ENCODE measurements at places on chromosomes 4 and X.
A peak's percentile ranks its signal among the peaks of the same experiment; 100 is the strongest.

GRCh38 chrX:121298499-121298898 lies 251.1 kb downstream of the GLUD2 start:
- no peak for DNase-seq

- DNase-seq: peak; percentile 2
Measured at GRCh38 chr4:130747842-130748241, 1651.9 kb downstream of the C4orf33 start.

DNA sequence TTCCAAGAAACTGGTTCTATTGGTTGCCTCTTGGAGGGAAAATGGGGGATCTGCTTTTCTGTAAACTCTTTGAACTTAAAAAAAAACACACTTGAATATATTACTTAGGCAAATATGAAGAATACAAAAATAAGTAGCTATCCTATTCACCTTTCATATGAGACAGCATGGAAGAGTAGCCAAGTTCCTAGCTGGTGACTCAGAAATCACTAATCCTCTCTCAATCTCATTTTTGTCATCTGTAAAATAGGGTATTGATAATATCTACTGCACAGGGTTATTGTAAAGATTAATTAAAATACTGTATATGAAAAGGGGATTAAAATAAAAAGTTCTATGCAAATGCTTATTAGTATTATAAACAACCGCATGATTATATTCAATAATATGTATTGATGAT lies 12.7 kb downstream of the MGARP start:
- no peak for DNase-seq

GRCh38 chrX:16517039-16517605 lies 132.8 kb upstream of the S100G start:
- no peak for DNase-seq

DNA sequence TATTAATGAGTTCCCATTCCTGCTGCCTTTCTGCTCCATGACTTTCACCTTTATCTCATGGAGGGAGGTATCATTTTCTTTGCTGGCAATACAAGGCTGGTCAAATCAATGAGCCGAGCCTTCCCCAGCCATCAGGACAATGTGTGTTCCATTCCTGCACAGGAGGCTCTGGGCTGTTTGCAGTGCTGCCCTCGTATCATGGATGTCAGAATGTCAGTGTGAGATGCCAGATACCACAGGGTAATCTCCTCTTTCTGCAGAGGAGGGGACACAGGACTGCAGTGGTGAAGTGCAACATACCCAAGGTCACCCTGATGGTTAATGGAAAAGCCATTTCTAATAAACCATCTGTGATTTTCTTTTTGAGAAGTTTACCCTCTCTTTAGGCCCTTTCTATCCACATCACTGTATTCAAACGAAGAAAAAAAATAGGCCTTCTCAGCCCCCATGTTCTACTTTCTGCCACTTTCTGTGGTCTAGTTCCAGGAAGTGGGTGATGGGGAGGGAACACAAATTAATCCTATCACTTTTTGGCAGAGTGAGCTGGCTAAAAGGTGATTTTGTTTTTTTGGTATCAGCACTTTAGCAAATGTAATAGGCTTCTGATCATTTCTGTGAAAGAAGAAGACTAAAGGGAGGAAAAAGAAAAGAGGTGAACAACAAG lies 490.2 kb upstream of the BOD1L1 start:
- DNase-seq: no peak

- no peak for DNase-seq
Measured at GRCh38 chr4:24515698-24516097, 68.7 kb downstream of the DHX15 start.

DNA sequence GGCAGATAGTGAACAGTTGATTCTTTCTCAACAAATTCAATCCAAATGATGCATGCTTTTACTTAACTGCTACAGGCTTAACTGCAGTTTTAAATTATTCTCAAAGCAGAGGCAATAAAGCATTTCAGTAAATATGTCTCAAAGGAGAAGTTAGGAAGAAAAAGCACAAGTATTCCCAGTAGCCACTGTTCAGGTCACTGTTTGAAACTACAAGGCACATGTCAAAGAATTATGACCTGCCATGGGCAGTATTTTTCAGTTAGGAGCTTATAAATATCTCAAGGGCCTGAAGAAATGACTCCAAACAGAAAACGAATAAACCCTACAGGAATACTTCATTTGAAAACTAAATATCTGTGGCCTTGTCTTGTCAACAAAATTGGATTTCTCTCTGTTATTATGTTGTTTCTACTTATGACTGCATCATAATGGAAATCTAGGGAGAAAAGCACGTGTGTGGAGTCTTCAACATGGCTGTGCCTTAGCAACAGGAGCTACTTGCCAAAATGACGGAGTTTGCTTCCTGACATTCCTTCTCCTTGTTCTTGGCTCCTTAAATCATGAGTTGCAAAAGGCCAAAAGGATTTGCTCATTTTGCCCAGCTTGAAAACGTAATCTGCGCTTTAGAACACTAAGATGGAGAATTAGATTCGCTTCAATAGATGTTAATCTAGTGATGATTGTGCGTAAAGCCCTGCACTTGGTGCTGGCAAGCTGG lies 67.6 kb upstream of the GPR101 start:
- DNase-seq: no peak

- DNase-seq: no peak
Measured at GRCh38 chr4:102478186-102478585, 23.0 kb upstream of the NFKB1 start.

- no peak for DNase-seq
Measured at GRCh38 chr4:176052744-176053143, 12.9 kb upstream of the WDR17 start.

- DNase-seq: no peak
Measured at GRCh38 chr4:40621229-40621591, 8.5 kb downstream of the RBM47 start.

DNA sequence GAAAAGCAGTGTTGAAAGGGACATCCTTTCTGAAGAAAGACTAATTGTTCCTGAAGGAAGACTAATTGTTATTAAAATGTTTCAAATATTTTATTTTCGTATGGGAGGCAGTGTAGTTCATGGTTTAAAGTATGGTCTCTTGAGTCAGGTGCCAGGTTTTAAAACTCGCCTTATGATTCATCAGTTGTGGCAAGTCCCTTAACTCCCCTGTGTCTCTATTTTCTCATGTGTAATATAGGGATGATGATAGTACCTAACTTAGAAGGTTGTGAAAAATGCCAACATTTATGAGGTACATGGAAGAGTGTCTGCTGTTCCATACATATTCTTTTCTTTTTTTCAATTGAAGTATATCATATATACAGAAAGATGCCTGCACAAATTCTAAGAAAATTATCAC lies 414.2 kb upstream of the DIPK2B start:
- DNase-seq: no peak

DNA sequence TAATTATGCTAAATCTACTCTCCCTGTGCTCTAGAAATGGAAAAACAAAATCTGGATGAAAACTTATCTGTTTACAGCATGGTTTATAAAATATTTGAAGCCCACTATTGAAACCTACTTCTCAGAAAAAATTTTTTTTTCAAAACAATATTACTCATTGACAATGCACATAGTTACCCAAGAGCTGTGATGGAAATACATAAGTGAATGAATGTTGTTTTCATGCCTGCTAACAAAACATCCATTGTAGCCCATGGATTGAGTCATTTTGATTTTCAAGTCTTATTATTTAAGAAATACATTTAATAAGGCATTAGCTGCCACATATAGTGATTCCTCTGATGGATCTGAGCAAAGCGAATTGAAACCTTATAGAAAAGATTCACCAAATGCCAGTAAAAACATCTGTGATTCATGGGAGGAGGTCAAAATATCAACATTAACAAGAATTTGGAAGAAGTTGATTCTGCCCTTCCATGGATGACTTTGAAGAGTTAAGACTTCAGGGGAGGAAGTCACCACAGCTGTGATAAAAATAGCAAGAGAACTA lies 144.7 kb upstream of the HHIP start:
- no peak for DNase-seq

GRCh38 chrX:136662976-136663375 lies 15.0 kb downstream of the CD40LG start:
- no peak for DNase-seq

DNA sequence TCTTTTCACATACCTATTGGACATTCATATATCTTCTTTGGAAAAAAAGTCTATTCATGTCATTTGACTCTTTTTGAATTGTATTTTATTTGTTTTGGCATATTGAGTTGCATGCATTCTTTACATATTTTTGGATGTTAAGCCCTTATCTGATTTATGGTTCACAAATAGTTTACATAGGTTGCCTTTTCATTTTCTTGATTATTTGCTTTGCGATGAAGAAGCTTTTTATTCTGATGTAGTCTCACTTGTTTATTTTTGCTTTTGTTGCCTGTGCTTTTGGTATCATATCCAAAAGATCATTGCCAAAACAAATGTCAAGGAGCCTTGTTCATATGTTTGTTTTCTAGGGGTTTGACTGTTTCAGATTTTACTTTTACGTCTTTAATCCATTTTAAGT lies 43.9 kb downstream of the SPOCK3 start:
- DNase-seq: no peak

GRCh38 chrX:38124000-38124399 lies 96.7 kb downstream of the SRPX start:
- no peak for DNase-seq

- DNase-seq: peak; percentile 25
Measured at GRCh38 chr4:165096776-165097175, 15.9 kb downstream of the TMEM192 start.

DNA sequence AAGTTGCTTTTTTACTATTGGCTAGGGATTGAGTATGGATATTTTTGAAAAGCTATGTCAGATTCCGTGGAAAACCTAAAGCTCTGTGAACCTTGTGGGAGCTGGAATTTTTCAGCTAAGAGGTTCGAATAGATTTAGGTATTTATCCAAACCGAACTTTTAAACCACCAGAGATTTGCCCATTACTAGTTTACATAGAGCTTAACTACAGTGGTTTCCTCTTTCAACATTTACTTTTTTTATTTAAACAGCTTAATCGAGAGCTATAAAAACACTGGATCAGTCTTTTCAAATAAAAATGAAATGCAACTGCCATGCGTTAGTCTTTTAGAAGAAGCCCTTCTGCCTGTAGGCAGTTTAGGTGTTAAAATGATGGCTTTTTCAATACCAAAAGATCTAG lies 377.0 kb downstream of the RPA4 start:
- DNase-seq: no peak

GRCh38 chrX:120562569-120562926 lies 1.8 kb upstream of the CUL4B start:
- DNase-seq: no peak

DNA sequence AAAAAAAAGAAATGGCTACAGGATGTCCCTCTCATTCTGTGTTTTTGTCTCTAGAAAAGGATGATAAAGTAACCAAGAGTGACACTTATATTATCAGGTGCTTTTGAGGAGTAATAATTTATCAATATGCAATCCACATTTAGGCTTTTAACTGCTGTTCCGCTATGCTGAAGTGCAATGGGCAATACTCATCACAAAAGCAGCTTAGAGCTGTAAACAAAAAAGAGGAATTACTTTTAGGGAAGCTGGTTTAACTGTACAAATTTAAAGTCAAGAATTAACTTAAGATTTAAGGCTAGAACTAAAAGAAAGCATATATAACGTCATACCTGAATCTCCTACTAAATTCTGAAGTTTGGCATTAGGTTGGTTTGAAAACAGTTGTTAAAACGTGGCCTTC lies 93.5 kb upstream of the DDX3X start:
- no peak for DNase-seq

DNA sequence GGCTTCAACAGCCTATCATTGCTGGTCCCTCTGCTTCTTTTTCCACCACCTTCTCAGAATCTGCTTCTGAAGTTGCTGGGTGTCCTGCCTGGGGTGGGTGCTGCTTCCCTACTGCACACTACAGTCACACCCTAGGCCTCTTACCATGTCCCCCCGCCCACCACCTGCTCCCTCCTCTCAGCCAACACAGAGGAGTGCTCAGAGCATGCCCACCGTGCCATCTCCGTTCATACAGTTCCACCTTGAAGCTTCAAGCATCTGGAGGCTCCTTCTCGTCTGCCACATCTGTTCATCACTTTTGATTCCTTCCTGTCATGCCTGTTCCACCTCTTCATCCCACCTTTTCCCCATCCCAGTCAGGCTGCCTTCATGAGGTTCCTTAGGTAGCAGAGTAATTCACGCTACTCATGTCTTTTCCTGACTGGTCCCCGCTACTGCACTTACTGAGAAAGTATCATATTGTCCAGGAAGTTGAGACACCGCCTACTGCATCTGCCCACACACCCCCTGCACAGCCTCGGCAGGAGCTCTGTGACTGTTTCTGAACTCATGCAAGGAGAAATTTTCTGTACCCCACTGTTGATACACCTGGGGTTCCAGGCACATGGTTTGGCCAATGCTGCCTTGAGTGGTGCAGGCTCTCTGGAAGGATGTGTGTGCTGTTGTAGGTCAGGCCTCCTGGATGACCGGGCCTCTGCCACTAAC lies 39.5 kb downstream of the HADH start:
- no peak for DNase-seq

GRCh38 chr4:68895561-68896198 lies 55.9 kb downstream of the UGT2A3 start:
- DNase-seq: no peak

DNA sequence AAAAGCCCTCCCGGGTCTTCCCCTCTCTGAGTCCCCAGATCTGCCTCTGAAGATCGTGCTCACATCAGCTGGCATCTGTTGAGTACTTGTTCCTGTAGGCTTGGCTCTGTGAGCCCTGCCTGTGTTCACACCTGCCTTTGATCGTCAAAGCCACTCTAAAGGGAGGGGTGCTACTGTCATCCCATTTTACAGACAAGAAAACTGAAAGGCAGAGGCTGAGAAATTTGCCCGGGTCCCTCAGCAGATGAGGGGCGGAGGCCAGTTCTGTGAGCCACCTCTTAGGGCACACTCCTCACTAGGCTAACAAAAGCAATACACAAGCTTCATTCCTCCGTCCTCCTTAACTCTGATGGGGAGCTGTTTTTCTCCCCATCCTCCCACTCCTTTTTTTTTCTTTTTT lies 655 bp downstream of the CYTL1 start:
- DNase-seq: no peak

GRCh38 chr4:118280501-118281218 lies 72.1 kb downstream of the PRSS12 start:
- DNase-seq: peak; percentile 40

GRCh38 chr4:108483650-108484049 lies 136.7 kb upstream of the RPL34 start:
- no peak for DNase-seq

GRCh38 chr4:42281324-42282020 lies 115.8 kb upstream of the SHISA3 start:
- DNase-seq: no peak

DNA sequence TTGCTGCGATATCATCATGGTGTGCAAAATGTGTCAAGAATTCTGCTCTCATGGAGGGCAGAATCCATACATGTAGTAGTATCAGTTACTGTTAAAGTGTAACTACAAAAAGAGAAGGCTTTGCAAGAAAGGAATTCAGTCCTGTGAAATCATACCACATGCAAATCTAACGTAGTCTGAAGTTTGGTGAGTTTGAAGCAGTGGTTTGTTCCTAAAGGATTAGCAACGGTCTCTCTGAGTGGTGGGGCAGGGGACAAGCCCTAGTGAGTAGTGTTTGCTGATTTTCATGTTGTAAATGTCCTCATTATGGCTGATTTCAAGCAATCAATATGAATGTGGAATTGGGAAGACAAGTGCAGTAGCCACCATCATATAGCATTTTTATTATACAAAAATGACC lies 47.1 kb upstream of the CLNK start:
- DNase-seq: no peak

GRCh38 chr4:16707874-16708273 lies 190.6 kb downstream of the LDB2 start:
- DNase-seq: no peak
